ENCODE measurements at places on chromosomes 4 and X.

DNA sequence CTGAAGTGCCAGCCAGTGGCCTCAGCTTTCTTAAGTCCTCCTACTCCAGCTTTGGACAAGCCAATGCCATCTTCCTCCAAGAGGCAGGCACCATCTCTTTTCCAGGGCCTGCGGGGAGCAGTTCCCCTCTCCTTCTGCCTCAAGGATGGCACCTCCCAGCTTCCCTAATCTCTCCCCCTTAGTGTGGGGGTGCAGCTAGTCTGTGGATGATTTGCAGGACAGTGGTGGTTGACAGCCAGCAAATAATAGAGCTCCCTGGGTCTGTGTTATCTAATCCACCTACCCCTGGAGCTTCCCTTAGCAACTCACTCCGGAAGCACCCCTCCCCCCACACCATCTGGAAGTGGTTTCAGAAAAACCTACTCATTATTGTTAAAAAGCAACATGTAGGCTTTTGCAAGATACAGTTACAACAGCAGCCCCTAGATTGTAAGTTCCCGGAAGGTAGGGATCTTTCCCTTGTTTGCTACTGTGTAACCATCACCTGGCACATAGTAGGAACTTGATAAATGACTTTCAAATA is 247.1 kb downstream of the BCOR start:
- DNase-seq, result no peak

- no peak for DNase-seq
Measured at GRCh38 chrX:53244610-53245009, 19.6 kb upstream of the KDM5C start.

DNA sequence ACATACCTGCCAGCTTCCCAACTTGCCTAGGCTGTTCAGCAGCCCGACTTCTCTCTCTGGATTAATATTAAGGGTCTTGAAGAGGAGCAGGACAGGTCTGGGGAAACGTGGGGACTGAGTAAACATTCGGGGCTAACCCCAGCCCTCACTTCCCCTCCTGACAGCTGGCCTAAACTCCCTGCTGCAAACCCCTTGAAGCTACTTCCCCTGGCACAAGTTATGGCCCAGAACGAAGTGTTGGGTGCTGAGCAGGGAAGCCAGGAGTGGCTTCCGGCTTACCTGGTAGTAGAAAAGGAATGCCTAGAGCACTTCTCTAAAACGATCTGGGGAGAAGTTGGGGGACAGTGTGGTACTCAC is 200.0 kb downstream of the BCOR start:
- no peak for DNase-seq

- DNase-seq, result peak; percentile 96
Measured at GRCh38 chr4:7206911-7207567, 14.7 kb downstream of the SORCS2 start.

DNA sequence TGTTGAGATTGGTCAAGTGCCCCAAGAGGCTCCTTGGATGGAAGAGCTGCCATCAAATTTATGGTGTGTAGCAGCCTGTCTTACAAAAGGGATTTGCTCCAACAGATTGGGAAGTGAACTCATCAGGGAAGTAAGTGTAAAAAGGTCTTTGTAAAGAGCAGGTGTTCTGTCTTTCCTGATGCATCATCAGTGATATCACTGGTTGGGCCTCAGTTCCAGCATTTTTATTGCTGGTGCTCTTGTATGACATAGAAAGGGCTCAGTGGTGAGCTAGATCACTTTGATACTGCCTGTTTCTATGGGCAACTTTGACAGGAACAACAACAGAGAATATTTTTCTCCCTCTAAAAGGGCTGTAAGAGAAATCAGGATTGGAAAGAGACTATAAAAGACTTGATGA is 8.7 kb upstream of the GABRE start:
- no peak for DNase-seq

DNA sequence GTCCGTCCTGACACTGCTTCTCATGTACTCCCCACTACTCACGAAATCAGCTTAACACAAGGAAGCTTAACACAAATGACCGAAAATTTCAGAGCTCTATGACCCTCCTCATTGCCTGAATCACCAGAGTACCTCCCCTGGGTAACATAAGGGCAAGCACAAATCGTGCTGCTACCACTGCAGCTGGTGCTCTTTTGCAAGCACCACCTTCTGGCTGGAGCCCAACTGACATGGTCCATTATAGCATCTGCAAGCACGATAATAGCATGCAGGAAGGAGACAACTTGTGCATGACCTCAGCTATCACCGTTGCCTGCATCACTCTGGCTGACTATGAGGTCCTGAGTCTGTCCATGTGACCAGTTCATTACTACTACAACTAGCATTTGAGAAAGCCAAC is 308.0 kb downstream of the TEX13C start:
- DNase-seq, result no peak

- DNase-seq, result no peak
Measured at GRCh38 chr4:121510341-121510874, 129.6 kb upstream of the QRFPR start.

DNA sequence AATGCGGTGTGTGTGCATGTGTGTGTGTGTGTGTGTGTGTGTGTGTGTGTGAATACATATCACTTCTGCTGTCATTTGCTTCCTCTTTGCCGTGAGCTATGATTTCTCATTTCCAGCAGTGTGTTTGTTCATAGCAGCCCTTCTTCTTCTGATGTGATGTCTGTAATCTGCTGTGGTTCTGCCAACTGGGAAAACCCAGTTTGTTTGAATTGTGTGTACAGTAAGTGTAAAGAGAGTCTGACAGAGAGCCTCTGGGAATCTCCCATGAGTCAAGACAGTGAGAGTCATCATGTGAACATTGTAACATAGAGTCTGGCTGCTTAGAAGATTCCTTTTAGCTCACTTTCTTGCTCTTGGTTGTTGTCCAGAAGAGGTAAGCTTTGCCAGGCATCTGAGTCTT is 8.4 kb upstream of the NWD2 start:
- DNase-seq, result no peak

- no peak for DNase-seq
Measured at GRCh38 chrX:130091980-130092522, 18.2 kb downstream of the ELF4 start.

DNA sequence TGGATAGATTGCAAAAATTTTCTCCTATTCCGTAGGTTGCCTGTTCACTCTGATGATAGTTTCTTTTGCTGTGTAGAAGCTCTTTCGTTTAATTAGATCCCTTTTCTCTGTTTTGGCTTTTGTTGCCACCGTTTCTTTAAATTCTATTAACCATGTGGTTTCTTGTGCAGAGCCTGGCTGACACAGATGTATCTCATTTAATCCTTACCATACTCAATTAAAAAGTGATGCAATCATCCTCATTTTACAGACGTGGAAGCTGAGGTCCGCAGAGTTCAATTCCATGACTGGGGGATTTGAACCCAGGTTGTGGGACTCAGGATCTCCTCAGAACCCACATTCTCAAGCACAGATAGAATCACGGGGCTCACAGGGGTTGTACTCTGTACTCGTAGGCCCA is 66.7 kb downstream of the SORCS2 start:
- DNase-seq, result no peak
